ENCODE measurements at places on chromosomes 5 and 9.

DNA sequence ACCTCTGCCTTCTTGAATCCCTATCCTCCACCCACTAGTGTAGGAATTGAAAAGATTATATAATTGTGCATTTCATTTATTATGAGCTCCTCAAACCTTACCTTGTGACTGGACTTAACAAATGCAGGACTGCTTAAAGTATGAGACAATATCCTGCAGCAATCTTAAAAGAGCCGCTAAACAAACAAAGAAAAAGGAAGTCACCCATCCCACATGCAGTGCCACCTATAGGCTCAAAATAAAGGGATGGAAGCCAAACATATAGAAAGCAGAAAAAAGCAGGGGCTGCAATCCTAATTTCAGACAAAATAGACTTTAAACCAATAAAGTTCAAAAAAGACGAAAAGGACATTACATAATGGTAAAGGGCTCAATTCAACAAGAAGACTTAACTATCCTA lies 8.7 kb downstream of the PCAT7 start:
- no peak for DNase-seq

- DNase-seq = no peak
Measured at GRCh38 chr5:152844713-152845112, 439.6 kb upstream of the NMUR2 start.

DNA sequence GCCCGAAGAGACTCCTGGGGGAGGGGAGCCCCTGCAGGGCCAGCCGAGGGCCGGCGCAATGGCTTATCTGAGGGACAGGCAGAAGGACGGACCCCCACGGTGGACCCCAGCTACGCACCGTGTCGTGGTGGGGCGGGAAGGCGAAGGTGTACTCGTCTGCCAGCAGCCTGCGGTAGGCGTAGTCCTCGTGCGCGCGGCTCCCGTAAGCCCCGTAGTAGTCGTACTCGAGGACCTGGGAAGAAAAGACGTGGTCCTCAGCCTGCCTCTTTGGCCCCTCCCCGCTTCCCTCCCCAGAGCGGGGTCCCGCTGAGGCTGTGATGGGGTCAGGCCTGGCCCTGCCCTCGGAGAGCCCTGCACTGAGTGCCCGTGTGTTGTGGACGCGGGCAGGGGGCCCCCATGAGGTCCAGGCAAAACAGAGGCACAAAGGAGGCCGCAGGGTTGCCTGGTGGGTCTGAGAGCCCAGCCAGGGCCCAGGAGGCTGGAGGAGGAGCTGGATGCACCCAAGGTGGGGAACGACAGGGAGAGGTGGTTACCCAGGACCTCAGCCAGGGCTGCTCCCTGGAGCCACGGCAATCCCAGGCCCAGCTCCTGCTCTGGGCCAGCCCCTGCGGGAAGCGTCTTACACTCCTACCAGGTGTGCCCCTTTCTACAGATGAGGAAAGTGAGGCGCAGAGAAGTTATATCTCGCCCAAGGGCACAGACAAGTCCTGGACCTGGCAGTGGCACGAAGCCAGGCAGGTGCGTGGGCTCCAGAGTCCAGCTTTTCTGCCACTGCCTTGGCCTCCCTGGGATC lies 35.2 kb downstream of the SARDH start:
- no peak for DNase-seq

DNA sequence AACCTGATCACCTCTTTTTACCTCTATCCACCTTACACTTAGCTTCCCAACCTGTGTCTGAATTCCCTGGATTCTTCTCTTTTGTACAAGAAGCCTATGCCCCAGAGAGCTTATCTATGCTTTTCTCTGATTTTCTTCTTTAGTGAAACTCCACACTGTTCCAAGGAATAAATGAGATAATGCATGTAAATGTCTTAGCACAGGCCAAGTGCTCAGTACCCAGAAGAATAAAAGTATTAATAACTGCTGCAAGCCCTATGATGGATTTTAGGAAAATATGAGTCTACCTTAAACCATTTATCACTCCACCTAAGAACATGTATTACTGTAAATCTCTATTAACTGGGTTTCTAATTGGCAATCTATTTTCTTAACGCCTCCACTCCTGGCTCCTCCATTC lies 168.5 kb upstream of the TNC start:
- DNase-seq = no peak

GRCh38 chr5:141420855-141421488 lies at the start of gene PCDHGA11:
Gene PCDHGA11, plus strand, starts transcription at chr5:141421051. Its CDS starts 177 bp downstream, at chr5:141421228.
- no peak for DNase-seq

- no peak for DNase-seq
Measured at GRCh38 chr5:114418176-114419066, 56.6 kb downstream of the KCNN2 start.

DNA sequence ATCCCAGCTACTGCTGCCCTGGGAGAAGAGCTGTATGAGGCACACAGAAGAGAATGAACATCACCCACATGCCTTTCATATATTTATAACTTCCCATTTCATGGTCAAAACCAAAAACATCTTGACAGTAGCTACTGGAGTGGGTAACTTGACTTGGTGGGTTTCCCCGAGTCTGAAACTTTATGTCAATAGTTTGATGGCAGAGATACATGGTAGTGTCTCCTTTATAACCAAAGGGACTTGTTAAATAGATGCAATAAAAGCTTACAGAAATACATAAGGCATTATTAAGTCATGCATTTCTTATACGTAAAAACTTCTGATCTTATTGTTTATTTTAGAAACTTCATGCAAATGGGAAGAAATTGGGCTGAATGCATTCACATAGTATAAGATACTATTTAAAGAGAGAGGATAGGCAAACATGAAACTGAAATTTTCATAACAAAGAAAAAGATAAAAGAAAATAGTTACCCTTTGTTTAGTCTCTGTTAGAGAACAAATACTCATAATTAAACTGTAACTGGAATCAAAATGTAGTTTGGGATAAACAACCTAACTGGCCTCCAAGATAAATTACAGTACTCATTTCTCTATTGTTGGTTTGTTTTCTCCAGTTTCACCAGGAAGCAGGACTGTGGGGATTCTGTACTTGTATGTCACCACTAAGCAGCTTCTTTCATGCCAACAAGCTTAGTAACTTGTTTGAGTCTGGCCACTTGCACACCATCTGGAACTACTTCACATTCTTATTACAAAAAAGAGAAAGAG lies 459.3 kb upstream of the MEF2C start:
- no peak for DNase-seq

DNA sequence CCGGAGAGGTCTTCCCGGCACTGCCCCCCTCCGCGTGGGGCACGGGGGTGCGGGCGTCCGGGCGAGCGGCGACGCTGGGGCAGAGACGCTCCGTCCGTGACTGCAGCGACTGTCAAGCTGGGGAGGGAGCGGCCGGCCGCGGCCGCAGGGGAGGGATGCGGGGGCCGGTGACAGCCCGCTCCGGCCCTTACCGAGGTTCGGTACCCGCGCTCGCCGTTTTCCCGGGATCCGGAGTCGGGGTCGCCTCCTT lies 400 bp downstream of the KDM4C start:
- no peak for DNase-seq

GRCh38 chr5:15009420-15009819 lies 137.8 kb upstream of the ANKH start:
- no peak for DNase-seq

- DNase-seq = no peak
Measured at GRCh38 chr5:102453716-102454115, 45.1 kb downstream of the SLCO6A1 start.

GRCh38 chr5:138574744-138575193 lies 432 bp downstream of the HSPA9 start:
- no peak for DNase-seq

DNA sequence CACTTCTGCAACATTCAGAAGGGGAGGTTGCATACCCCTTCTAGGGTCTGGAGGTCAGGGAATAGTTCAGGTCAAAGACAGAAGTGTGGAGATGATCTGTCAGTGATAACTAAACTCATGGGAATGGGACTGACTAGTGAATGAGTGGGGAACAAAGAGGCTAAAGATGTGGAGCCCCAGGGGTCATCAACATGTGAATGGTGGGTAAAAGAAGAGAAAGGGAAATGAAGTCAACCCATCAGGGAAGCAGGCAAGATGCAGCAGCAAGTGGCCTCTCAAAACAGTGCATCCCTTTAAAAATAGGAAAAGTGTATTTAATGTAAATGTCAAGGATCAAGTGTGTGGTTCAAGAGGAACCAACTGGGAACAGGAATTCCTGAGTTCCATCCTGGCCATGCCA lies 69.9 kb downstream of the PLPPR1 start:
- no peak for DNase-seq

- no peak for DNase-seq
Measured at GRCh38 chr5:137034764-137035479, 464.2 kb downstream of the SPOCK1 start.

DNA sequence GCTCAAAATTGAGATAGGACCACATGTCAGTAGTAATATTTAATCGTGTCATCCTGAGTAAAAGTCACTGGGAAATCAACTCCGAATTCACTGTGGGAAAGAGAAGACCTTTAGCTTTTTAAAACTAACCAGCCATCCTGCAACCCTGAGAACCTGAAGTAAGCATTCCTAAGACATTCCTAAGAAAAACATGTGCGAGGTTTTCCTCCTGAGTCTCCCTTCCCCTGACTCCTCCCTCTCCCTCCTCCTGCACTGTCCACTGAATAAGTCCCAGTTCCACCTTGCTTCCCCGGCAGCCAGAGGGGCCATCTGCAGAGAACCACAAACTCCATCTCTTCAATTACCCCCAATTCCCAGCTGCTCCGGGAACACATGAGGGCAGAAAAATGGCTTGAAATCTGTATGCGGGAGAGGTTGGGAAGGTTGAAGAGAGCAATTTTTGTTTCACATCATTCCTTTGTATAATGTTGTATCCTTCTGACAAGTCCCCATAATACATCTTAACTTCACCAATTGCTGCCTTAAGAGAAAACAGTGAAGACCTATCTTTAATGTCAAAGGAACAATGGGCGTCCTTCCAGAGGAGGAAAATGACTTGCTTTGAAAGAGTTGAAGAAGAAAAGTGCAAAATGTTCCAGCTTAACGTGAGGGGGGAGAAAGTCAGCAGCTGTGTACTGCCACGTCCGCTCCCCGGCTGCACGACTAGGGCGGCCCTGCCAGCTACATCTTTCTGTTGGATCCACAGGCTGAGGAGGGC lies 186.3 kb downstream of the ZNF462 start:
- DNase-seq = no peak
